ENCODE measurements at places on chromosomes 5 and 9.

GRCh38 chr5:42858031-42858643, 46.4 kb upstream of the SELENOP start:
- DNase-seq, result no peak

DNA sequence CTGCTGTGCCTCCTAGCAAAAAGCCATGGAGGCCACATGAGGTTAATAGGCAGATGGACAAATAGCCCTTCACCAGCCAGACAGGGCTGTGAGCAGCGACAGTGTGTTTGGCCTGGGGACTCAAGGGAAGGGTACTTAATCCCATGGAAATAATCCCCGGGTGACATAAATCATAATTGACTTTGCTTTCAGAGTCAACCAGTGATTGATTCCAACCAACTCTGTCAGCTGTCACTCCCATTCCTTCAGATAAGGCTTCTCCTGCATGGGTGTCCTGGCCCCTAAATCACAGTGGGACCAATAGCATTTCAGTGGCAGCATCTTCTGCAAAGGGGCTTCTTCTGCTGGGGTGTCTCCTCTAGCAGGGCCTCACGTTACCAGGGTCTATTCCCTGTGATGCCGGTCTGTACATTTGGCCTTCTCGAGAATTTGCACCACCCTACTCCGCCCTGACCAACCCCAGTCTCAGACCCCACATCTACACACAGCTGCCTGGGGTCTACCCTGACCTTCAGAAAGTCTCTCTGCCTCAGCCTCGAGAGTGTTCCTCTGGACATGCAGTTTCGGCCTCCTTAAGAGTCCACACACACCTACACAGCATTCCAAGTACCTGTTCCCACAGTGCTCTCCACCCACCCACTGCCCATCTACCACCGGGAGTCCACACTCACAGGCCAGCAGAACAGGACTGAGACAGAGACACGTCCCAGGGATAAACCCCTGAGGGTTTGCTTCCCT, 3.7 kb downstream of the CLTB start:
- no peak for DNase-seq

GRCh38 chr9:129999141-129999510, 43.9 kb downstream of the FNBP1 start:
- DNase-seq, result no peak

- no peak for DNase-seq
These were observed 276.0 kb downstream of the FSTL4 start for GRCh38 chr5:133336121-133336968.

DNA sequence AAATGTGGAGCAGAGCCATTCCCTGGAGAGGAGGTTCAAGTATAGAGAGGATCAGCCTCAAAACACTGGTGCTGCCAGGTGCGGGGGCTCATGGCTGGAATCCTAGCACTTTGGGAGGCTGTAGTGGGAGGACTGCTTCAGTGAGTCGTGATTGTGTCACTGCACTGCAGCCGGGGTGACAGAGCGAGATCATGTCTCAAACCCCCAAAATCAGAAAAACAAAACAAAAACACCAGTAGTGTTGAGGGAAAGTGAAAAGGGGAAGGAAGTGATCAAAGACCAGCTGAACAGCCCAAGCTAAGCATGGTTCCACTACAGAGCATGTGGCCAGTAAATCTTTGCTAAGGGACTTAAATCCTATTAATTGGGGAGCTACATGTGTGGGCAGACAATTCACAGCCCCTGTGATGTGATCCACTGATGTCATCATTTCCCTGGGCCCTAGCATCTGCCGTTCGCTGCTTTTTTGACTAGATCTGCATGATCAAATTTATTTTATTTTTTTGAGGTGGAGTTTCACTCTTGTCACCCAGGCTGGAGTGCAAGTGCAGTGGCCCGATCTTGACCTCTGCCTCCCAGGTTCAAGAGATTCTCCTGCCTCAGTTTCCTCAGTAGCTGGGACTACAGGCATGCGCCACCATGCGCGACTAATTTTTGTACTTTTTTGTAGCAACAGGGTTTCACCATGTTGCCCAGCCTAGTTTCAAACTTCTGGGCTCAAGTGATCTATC, 2.7 kb upstream of the PCBD2 start:
- DNase-seq, result no peak

GRCh38 chr9:91657501-91657900, 233.9 kb upstream of the NFIL3 start:
- no peak for DNase-seq

GRCh38 chr5:144369006-144369405, 198.3 kb downstream of the KCTD16 start:
- DNase-seq, result no peak

- DNase-seq, result no peak
These were observed 123.0 kb downstream of the COL23A1 start for GRCh38 chr5:178467205-178467567.

DNA sequence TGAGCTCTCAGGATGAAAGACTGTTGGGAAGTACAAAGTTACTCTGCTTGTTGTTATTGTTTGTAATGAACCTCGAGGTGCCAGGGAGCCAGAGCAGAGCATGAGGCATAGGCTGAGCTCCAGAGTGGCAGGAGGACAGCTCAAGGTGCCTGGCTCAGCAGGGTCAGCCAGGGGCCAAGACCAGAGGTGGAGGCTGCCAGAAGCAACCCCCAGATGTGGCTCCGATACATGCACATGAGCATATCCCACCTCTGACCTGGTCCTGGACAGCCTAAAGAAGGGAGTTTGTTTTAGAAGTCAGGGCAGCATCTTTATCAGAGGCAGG, 105.6 kb downstream of the PSD2 start:
- no peak for DNase-seq
